ENCODE measurements at places on chromosomes 13 and 19.
A peak's percentile ranks its signal among the peaks of the same experiment; 100 is the strongest.

- DNase-seq = no peak
Measured at GRCh38 chr13:47480951-47481350, 520.1 kb downstream of the SUCLA2 start.

DNA sequence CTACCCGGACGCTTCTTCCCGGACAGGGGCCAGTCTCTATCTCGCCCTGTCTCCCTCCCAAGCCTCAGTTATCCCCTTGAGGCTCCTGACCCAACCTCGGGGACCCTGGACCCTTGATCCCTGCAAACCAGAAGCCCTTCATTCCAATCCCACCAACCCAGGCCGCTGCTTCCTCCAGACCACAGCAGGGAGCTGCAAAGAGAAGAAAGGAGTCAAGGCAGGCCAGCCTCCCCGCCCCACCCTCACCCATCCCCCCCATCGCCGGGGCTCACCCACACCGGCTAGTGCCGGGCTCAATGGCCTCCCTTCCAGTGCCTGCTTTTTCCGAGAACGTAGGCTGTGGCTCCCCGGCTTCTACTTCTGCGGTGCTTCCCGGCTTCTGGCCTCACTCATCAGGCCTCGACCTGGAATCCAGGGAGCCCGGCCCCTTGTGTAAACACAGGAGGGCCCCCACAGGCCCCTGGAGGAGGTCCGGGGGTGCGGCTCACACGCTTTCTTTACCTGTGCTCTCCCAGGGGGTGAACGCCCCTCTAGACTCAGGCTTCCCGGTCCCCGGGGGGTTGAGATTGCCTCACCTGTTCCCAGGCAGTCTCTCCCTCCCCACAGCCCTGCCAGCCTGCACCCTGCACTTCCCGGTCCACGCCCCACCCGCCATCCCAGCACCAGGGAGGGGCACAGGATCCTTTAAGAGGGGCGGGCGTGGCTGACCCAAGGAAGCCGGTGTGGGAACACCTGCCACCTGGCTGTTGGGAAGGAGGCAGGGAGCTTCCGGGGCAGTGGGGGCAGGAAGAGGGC, at the start of gene FAM83E:
Gene FAM83E, minus strand, starts transcription at position 641 of the 795 bp plus-strand sequence. CDS start 1,704 bp downstream, outside the sequence.
- DNase-seq = no peak

DNA sequence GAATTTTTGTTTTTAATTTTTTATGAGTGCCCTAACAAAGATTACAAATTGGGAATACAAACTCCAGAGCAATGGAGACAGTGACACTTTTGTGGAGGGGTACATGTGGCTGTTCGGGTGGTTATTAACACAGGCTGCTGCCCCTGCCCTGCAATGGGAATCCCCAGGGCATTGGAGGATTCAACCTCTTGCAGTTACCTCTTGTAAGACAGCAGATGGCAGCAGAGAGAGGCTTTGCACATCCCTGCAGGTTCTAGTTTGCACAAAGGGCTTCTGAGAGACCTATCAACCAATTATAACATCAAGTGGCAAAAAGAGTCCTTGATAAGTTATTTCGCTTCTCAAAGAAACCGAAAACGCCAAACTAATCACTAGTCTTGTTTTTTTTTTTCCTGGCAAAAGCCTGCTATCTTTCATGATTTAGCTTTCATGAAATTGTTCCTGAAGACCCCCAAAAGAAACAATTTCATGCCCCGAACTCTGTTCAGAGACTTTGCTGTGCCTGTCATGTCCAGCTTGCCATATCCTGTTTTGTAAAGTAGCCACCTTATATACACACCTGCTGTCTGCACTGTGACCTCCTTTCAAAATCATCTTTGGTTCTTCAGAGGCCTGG, 10.4 kb downstream of the GJB2 start:
- no peak for DNase-seq

DNA sequence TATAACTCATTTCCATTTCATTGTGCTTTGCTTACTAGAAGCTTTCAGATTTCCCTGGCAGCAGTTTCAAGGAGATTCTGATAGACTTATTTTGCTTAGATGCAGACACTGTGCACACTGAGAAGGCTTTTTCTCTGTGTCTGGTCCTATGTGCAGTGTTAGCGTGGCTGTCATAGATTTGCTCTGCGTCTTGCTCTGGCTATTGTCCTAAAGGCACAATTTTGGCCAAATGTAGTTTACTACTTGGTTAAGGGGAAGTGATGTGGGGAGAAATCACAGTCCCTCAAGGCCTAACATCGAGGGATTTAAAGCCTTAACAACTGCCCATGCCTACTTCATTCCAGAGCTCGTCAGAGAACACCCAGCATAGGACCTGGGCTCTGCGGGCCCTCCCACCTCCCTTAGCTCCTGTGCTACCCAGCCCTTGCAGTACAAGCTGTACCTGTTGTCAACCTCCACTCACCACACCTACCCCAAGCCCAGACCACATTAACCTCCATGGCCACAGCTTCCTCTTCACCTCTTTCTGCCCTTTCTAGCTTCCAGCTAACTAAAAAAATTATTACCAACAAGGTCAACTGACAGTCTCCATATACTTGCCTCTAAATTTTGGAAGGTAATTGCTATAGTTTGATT, 38.9 kb upstream of the KATNAL1 start:
- DNase-seq = no peak

GRCh38 chr13:75359266-75359665, 122.7 kb downstream of the TBC1D4 start:
- DNase-seq = no peak

- no peak for DNase-seq
Measured at GRCh38 chr13:90336507-90336906, 1011.0 kb upstream of the MIR17HG start.

- no peak for DNase-seq
Measured at GRCh38 chr19:17767559-17767958, 16.3 kb downstream of the FCHO1 start.

DNA sequence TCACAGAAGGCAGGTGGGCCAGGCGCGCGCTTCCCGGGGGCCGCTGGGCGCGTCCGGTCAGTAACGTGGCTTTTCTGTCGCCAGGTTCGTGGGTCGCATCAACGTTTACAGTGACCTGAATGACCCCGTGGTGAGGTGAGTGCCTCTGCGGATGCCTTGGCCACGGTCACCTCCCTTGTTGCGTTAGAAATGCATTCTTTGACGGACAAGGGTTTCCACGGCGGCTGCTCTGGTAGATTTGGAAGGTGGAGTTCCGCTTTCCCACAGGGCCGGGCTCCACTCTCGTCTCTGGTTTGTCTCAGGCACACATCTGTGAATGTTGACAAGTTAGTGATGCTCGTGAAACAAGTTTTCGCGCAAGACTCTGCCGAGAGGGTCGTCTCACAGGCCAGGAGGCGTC, 130.0 kb downstream of the ATP11A start:
- DNase-seq = no peak

DNA sequence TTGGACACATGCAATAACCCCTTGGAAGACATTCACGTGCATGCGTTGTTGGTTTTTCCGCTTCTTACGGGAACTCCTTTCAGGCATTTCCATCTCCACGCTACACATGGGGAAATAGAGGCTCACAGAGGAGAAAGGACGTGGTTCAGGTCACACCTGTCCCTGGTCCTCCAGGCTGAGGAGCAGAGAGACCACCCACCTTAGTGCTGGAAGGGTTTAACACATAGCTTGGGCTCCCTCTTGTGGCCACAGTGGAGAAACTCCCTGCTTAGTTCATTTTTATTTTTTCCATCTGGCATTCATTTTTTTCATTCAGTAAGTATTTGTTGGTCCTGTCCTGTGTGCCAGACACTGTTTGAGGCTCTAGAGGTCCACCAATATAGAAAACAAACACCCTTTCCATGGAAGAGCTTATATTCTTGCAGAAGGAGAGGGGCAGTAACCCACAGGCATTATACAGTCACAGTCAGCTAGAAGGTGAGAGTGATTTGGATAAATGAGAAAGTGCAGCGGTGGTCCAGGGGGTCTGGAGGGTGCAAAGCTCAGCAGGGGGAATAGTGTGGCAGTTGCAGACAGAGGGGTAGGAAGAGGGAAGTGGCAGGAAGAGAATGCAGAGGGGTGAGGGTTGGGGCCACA, 24.2 kb upstream of the TTYH1 start:
- DNase-seq = no peak

- DNase-seq = no peak
Measured at GRCh38 chr13:44762911-44763310, 186.8 kb upstream of the TSC22D1 start.

DNA sequence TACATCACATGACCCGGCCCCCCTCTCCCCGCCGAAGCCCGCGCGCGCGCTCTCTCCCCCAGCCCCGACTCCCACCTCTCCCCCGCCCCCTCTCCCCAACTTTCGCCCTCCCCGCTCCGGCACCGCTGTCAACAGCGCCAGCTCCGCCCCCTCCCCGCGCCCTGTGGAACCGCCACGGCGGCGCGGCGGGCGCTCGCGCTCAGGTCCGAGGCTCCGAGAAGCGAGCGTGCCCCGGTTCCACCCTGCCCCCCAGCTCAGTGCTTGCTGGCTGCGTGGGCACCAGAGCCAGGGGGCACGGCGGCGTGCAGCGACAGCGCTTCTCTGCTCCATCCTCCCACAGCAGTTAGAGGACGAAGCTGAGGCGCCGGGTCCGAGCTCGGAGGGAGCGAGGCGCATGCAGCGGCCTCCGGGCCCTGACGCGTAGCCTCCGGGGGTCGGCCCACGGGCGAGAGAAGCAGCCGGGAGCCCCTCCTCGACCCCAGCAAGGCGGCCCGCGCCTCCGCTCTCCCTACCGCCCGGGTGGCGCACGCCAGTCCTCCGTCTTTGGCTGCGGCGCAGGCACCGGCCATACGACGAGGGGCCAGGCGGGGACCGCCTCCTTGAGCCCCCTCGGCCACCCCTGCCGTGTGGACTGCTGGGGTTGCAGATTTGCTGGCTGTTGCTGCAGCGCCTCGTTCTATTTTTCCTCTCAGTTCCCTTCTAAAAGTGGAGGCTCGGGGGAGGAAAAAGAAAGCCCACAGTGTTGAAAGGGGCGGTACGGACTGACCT, 109.5 kb downstream of the KCNRG start:
- peak; percentile 89 for DNase-seq

- DNase-seq = no peak
Measured at GRCh38 chr13:51324714-51325420, 14.6 kb upstream of the SERPINE3 start.

DNA sequence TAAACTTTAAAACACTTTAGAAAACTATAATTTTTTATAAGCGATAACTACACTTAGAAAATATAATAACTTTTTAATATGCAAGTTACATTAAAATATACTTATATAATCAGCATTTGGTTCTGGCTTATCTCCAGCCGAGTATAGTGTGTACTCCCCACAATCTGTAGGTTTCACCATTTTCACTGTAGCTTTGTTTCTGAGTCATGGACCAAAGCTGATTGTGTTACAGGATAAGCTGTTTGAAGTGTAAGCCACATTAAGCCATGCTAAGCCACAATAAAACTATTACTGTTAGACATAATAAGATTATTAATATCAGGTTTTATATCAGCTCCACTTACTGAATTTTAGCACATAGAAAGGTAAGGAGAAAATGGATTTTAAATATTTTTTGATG, 43.8 kb downstream of the CCDC122 start:
- no peak for DNase-seq

DNA sequence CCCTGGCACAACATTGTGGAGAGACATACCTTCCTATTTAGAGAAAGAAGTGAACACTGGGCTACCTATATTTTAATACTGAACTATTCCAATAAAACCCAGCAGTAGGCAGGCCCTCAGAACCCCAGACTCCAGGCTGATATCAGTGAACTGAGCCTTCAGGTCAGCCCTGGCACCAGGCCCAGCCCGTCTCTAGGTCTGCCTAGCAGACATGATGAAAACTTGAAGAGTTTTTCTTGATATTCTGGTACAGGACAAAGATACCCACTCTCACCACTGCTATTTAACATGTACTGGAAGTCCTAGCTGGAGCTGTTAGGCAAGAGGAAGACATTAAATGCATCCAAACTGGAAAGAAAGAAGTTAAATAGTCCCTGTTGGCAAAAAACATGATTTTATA, 396.6 kb upstream of the SPRY2 start:
- DNase-seq = no peak

DNA sequence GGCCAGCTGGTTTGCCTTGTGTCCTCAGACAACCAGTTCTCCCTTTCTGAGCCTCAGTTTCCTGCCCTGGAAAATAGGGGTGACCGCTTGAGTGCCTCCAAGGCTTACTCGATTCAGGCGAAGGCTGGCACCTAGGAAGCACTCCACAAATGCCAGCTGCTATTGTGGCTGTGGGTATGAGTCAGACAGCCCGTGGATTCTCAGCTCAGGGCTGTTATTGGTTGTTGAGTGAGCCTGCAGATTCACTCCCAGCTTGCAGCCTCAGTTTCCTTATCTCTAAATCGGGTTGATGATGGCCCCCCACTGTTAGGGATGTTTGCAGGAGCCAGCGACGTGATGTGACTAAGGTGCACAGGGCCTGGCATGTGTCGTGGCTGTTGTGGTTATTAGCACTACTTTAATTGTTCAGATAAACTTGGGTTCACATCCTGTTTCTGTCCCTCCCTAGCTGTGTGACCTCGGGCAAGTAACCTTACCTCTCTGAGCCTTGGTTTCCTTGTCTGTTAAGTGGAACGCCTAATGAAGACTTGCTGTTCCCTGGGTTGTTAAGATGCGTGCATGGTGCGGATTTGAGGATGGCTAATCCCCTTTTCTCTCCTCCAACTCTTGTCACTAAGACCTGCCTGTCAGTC, 2.4 kb downstream of the MARK4 start:
- no peak for DNase-seq

GRCh38 chr19:14612657-14613056, 29.8 kb downstream of the CLEC17A start:
- no peak for DNase-seq

DNA sequence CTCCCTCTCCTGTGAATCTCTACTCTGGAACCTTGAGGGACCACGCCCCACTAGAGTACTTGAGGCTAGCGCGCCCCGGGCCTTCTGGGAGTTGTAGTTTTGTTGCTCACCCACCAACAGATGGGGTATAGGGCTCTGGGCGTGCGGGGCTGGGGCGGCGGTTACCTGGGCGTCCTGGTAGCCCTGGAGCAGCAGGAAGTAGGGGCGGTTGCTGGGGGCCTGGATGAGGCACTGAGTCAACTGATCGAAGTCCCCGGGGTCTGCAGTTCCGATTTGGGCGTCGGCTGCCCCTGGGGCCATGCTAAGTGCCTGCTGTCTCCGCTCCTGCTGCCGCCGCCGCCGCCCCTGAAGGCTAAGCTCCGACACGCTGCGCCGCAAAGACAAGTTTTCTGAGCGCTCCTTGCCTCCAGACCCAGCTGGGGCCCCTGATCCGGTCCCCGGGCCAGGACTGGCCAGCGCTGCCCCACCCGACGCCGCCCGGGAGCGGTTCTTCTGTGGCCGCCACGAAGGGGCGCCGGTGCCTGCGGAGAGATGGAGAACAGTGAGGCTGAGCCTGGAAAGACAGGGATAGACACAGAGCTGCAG, 5.3 kb downstream of the RASIP1 start:
- no peak for DNase-seq

DNA sequence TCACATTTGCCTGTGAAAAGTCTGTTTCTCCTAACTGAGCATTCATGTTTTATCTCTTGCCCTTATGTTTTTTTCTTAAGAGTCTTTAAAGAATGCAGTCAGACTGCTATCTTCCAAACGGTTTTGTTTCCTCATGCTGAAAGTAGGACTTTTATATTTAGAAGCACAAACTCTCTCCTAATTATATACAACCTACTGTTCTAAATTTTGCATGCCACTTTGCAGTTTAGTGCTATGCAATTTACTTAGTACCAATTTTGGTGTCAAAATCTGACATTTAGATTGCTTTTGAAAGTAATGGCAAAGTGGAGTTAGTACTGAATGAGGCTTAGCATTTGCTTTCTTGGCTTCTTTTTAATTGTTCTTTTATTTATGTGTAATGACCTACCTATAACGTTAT, 55.1 kb upstream of the PCDH20 start:
- no peak for DNase-seq

- peak; percentile 63 for DNase-seq
Measured at GRCh38 chr19:18280247-18281081, 958 bp downstream of the JUND start.

All from C1 segment of cervical spinal cord (tissue), 14 donors.